ENCODE measurements at places on chromosomes 12 and 14. TPM values are rescaled to one million over a fixed set of nuclear protein-coding genes. Genes with fewer than 3 reads are reported as not detected.

Gene BLTP3B
- total RNA-seq, result 23.1 TPM

Gene SLC6A13
- not detected for total RNA-seq

Gene UTP20
- total RNA-seq, result 13.6 TPM

Gene MPHOSPH9
- 62.4 TPM for total RNA-seq

Gene SDSL
- 5.5 TPM for total RNA-seq

Gene INSM2
- total RNA-seq, result not detected

Gene SLCO1B1
- not detected for total RNA-seq

Gene DIO2
- total RNA-seq, result 0.12 TPM

Gene CLEC6A
- total RNA-seq, result not detected

Gene AQP6
- total RNA-seq, result not detected

Data from RPMI7951 (cell line).